ENCODE measurements at places on chromosomes 2 and 18. TPM values are rescaled to one million over a fixed set of nuclear protein-coding genes. Genes with fewer than 3 reads are reported as not detected.
A peak's percentile ranks its signal among the peaks of the same experiment; 100 is the strongest.

Gene CCDC68
- not detected for total RNA-seq

Gene ESCO1
- 15.7 TPM for total RNA-seq

- no peaks in the 10 kb centered on the region for H3K27me3 ChIP-seq
- H3K4me3 ChIP-seq: no peak overlapping the region
- no peaks in the 10 kb centered on the region for H3K36me3 ChIP-seq
Measured at GRCh38 chr2:132680544-132680943, 10.5 kb upstream of the LYPD1 start.

Gene TTN
- total RNA-seq: under 0.01 TPM

GRCh38 chr18:8794156-8794933 lies 89.0 kb downstream of the MTCL1 start:
- H3K27ac ChIP-seq: peak overlapping the region; percentile 81
- H3K27me3 ChIP-seq: no peaks in the 10 kb centered on the region
- H3K4me1 ChIP-seq: peaks cover 54% of the 10 kb centered on the region

- no peaks in the 10 kb centered on the region for H3K4me1 ChIP-seq
- H3K27ac ChIP-seq: no peak overlapping the region
- no peaks in the 10 kb centered on the region for H3K36me3 ChIP-seq
- no peak for DNase-seq
- no peak overlapping the region for H3K4me3 ChIP-seq
- H3K27me3 ChIP-seq: peaks cover 6% of the 10 kb centered on the region
Measured at GRCh38 chr2:11117776-11118175, 37.5 kb upstream of the SLC66A3 start.

DNA sequence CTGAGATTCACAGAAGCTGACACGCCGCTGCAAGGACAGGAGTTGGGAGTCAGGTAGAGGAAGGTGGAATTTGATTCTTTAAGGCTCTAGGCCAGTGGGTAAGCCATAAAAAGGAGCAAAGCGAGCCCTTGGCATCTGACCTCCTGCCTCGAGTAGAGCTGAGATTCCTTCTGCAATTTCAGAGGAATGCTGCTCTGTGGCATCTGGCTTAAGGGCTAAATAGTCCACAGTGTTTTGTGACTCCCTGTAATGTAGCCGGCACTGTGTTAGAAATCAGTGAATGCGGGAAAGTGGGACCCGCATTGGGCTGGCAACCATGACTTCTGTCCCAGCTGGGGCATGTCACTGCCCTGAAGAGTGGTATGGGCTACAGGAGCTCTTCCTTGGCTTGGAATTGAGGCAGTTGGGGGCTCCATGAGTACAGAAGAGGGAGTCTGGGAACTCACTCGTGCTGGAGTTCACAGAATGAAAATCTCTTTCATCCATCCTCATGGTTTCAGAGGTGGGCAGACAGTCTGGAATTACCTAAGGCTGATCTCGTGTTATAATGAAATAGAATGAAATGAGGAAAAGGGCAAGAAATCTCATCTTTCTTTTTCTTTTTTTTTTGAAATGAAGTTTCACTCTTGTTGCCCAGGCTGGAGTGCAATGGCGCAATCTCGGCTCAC lies 12.7 kb upstream of the MYCN start:
- no peak for DNase-seq
- no peaks in the 10 kb centered on the region for H3K27me3 ChIP-seq
- H3K27ac ChIP-seq: no peak overlapping the region
- H3K4me3 ChIP-seq: no peak overlapping the region
